ENCODE measurements at places on chromosomes 1 and 21. TPM values are rescaled to one million over a fixed set of nuclear protein-coding genes. Genes with fewer than 3 reads are reported as not detected.

SRSF4 gene
- 86.3 TPM for total RNA-seq

B4GALT2 gene
- 38.5 TPM for total RNA-seq

PIK3C2B gene
- 85.5 TPM for total RNA-seq

RNF207 gene
- total RNA-seq: 18.4 TPM

SH3D21 gene
- total RNA-seq: 22.8 TPM

DNA sequence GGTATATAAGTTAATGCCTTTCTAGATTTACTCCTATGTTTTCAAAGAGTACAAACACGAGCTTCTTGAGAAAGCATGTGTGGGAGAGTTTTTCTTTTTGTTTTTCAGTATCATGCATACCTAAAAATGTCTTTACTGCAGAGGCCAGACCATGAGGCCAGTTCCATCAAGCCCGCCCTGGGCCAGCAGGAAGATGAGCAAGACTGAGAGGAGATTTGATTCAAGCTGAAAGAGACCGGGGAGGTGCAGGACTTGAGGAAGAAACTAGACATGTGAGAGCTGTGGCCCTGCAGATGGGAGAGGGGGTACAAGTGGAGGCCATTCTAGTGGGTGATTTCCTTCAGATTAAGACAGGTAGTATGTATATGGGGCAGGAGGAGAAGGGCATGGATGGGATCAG is 33.4 kb upstream of the NTPCR start:
- DNase-seq: no peak

GRCh38 chr21:40481764-40482163 is 365.2 kb downstream of the DSCAM start:
- no peak for DNase-seq

- DNase-seq: no peak
Measured at GRCh38 chr1:78210175-78210574, 164.4 kb downstream of the GIPC2 start.

GRCh38 chr1:112054510-112054909 is 65.0 kb upstream of the KCND3 start:
- DNase-seq: no peak

DNA sequence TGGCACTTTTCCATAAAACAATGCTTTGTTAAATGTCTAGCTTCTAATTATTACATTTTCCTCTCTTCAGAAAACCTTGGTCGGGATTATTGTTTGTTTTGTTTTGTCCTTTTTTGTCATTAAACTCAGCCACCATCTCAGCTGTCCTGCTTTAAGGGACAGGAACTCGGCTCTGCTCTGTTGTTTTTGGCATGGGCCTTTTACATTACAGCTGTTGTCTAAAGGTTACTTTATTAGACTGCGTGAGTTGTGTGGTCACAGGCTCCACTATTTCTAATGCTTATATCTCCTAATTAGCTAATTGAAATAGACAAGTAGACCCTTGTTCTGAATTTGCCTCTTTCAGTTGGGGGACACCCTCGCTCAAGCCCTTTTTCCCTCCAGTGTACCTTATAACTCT is 1.6 kb downstream of the PALMD start:
- no peak for DNase-seq

GRCh38 chr1:160436966-160437365 is 36.6 kb downstream of the VANGL2 start:
- no peak for DNase-seq

DNA sequence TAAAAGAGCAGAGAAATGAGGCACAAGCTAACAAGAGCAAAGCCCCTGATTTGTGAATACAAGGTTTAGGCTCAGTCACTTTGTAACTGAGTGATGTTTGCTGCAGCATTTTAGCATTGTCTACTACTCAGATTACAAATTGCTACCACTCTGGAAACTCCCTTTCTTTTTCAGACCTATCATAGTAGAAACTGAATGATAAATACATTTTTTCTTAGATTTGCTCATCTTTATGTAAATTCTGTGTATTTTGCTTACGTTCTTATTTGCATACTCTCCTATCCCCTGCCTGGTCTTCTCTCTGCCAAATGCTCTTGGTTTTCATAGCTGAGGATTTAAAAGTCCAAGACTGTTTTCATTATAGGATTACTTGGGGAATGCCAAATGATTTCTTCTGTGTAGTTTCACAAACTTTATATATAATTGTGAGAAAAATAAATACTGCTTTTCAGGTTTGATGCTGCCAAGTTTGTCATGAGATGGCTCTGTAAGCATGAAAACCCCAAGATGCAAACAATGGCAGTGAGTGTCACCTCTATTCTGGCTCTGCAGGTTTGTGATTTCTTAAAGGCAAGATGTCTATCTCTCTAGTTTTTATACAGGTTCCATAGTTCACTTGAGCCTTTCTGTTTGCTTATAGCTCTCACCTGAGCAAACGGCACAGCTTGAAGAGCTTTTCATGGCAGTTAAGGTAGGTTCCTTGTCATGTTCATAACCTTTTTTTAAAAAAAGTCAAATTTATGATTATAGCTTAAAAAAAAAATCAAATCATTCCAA is 24.7 kb downstream of the ZYG11A start:
- peak; percentile 21 for DNase-seq

- DNase-seq: no peak
Measured at GRCh38 chr1:200172311-200172710, 144.8 kb downstream of the NR5A2 start.

DNA sequence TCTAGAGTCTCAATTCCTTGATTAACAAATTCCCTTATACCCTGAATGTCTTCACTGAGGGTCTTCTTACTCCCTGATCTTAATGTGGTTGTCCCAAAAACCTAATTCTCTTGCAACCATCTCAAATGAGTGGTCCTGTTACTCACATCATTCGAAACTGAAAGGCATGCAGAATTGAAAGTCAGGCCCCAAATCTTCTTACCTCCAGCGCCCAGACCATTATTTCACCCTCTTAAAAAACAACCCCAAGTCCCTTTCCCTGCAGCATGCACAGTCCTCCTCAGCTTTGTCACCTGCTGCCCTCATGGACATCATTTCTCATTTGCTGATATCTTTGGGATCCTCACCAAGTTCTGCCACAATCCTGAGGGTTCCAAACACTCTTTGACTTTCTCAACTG is 230.1 kb downstream of the SEC16B start:
- DNase-seq: no peak

Measured in colonic mucosa (tissue), 4 donors.